Neural progenitor cell (in vitro differentiated cells): ENCODE measurements at places on chromosomes 7 and 10. TPM values are rescaled to one million over a fixed set of nuclear protein-coding genes. Genes with fewer than 3 reads are reported as not detected.

DNA sequence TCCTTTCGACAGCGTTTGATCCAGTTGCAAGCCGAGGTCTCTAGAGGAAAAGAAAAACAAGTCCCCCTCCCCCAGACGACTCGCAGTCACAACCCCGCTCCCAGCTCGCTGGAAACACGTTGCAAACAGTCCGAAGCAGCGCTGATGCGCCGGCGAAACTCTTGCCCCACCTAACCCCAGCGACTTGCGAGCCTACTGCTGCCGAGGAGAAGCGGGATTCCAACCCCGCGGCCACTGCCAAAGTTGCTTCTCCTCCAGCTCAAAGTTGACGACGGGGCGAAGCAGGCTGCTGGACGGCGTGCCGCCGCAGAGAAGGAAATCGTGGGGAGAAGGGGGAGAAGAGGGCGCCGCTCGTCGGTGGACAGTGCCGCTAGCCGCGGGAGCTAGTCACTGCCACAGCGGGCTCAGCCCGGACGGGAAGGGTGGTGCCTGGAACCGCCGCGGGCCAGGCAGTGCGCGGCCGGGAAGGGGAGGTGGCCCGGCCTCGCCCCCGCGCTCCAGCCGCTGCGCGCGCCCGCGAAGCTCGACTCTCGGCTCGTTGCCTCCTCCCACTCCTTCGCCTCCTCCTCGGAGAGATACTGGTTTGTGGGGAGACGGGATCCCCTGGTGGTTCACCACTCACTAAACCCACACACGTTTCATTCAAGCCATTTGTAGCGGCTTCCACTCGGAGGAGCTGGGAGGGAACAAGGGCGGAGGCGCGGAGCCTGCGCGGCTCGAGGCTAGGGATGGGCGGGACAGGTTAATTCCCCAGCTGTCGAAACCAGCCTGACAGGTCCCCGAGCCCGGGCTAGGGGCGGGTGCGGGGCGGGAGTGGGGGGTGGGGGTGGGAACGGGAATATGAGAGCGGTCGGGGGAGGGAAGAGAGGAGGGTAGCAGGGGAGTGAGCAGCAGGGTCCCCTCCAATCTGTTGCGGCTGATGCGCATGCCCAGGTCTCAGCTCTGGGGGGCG is at the start of gene GPR37:
TSS of gene GPR37 (minus strand) at position 392 of the 952 bp plus-strand sequence. CDS start 816 bp downstream, outside the sequence.
- peak; percentile 84 for DNase-seq

The PALD1 gene
- total RNA-seq = 9.6 and 20.4 TPM in 2 replicates

DNA sequence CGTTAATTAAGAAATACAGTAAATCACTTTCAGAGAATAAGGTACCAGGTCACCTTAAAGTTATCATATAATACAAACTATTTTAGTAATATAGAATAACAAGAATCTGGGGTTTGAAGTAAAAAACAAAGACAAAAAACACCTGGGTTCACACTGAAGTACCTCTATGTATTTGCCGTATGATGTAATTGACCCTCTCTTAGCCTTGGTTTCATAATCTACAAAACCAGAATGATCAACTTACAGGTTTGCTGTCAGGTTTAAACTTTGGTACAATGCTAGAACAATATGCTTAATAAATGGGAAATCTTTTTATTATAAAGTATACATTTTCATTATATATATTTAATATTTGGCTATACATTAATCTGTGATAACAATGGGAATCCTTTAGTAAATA is 58.3 kb downstream of the CDCA7L start:
- DNase-seq = no peak

The GTF2IRD2 gene
- total RNA-seq = 4.1 and 12.2 TPM in 2 replicates

DNA sequence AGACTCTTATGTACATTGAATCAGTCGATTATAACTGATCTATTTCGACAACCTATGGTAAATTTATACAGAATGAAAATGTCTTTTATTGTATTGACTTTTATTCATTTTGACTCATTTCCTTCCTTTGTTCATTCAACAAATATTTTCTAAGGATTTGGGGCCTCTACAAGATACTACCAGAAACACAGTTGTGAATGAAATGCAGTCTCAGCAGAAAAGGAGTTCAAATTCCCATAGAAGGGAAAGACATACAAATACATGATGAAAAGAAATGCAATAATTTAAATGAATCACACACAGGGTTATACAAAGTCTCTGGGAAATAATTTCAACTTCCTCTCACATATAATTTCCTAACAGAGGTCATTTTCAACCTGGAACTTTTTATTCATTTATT is 134.0 kb upstream of the SEMA3A start:
- DNase-seq = no peak

The MORN4 gene
- 23.8 and 29.3 TPM in 2 replicates for total RNA-seq

- DNase-seq = no peak
These were observed 11.8 kb downstream of the ZAN start for GRCh38 chr7:100745184-100745583.

The PAPSS2 gene
- 4.0 and 6.0 TPM in 2 replicates for total RNA-seq

DNA sequence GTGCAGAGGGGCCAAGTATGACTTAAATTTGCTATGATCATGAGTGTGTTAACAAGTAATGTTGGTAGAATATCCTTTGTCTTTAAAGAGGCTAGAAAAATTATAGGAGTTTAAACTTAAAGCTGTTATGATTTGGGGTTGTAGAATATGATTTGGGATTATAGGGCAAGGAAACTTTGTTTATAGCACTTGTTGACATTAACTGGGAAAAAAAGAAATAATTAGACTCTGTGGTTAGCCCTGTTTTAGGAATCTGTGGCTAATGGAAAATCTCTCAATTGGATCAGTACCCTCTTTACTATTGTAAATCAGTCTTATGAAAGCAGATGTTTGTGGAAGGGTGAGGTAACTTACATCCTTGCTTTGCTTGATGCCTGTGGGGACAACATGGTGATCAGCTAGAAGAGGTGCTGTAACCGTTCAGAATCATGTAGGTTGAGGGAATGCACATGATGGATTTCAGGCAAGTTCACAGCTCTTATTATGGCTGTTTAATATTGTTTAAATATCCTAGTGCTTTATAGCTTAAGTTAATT is 11.1 kb downstream of the ING3 start:
- no peak for DNase-seq

DNA sequence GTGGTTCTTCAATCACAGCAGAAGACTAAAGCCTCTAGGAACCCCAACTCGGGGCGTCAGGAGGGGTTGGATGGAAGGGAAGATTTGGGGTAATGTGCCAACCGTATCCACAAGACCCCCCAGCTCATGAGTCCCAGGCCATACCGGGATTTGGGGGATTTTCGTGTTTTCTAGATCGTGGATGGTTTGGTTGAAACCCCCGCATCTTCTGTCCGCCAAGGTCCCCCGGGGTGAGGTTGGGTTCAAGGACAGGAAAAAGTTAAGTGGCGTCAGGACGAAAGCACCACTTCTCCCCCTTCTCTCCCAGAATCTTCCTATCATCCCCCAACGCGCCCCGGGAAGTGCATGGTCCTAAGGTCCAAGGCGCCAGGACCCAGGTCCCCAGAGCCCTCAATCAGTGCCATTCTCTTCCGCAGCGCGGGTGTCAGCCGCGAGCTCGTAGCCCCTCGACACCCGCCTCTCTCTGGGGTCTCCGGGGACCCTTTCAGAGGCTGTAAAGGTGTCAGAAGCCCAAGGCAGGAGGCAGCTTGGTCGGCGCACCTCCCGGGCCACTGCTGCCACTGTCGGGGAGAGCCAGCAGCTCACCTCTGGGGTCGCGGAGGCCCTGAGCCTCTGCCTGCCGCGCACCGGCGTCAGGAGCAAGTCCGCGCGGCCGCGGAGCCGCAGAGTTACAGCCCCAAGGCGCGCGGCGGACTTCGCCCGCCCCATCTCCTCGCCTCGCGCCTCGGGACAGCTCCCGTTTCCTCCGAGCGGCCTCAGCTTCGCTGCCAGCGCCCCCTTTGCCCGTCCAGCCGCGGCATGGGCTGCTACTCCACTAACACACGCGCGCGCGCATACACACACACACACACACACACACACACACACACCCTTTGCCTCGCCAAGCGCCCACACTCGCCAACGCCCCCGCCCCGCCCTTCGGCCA is 1.5 kb downstream of the MKX start:
- DNase-seq = peak; percentile 84

DNA sequence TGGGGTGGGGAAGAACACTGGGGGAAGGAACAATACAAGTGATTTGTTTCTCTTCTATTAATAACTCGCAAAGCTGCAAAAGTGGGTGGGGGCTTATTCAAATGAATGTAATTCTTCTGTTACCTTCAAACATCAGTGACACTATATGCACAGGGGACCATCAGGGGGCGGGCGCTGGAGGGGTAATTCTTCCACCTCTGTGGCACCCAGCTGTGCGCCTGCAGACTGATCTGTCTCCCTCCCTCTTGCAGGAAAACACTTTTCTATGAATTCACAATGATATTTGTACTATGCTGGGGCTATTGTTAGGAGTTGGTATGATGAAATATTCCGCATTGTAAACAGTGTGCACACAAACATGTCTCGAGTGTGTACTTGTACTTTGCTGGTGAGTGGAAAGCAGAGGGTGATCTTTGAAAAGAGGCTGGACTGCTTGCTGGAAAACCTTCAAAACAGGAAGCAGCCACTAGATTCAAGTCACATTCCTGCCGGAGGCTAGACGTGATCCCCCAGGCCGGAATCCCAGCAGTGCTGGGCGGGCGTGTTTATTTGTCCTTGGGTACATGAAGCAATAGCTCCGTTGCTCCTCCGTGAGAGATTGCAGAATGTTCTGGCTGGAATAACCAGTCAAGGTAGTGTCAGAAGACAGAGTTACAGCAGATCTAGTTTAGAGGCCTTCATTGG is 15.8 kb upstream of the BNIP3 start:
- DNase-seq = peak; percentile 57

DNA sequence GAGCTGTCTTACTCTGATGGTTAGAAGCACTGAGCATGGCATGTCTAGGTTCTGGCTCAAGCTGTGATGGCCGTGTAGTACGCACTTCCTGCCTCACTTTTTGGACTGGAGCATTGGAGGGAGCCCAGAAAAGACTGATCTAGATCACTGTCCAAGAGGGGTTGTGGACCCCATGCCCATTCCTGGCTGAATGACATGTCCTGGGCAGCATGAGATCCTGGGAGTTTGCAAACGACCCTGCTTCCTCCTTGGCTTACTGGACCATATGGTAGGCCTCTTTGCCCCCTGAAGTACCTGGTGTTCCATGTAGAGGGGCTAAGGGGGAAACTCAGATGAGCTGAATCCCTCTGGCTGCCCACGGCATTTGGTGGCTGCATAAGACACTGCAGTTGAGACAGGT is 36.7 kb downstream of the ARHGAP22 start:
- no peak for DNase-seq

The SLC26A5 gene
- total RNA-seq = not detected in 2 replicates

GRCh38 chr10:104578671-104579070 is 62.4 kb upstream of the SORCS3 start:
- DNase-seq = no peak

The NODAL gene
- not detected in 2 replicates for total RNA-seq

GRCh38 chr10:132540456-132540855 is 2.9 kb downstream of the INPP5A start:
- peak; percentile 67 for DNase-seq

- peak; percentile 71 for DNase-seq
These were observed 11.0 kb downstream of the RASGEF1A start for GRCh38 chr10:43255634-43256431.
